NCI-H774 (cell line): ENCODE measurements at places on chromosomes 3 and 15.

- DNase-seq, result peak; percentile 32
Observed at GRCh38 chr3:183117056-183117455, 17.8 kb upstream of the MCCC1 start.

GRCh38 chr15:65579762-65580161, 31.2 kb downstream of the INTS14 start:
- DNase-seq, result no peak

- peak; percentile 50 for DNase-seq
Observed at GRCh38 chr3:25663869-25664811, 567 bp downstream of the TOP2B start.

GRCh38 chr3:105765308-105765639, 103.5 kb downstream of the CBLB start:
- no peak for DNase-seq

DNA sequence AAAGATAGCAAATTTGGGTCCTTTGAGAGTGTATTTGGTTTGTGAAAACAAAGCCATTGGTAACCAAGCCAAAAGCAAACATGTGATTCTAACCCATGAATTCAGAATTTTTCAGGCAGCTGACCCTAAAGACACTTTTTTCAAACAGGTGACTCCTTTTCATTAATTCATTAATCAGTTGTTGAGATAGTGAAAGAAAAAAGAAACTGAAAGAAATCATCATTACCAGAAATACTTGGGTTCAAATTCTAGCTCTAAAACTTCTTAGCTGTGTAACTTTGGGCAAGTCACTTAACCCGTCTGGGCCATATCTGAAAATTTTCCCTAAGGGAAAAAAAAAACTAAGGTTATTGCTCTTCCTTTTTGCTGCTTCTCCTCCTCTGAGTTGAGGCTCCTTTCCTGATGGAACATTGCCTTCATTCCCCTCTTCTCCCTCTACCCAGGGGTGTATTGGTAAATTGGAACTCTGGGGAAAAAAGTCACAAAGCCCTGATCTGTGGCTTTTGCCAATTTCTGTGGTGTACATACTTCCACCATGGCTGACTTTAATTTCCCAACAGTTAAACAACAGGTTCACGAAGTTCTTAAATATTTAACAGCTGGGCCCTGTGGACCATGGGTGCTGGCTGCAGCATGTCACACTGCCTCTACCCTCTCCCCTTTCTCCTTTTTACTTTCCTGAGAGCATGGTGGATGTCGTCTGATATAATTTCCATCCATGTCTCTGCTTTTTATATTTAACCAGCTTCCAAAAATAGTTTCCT, 120.3 kb downstream of the ASB7 start:
- DNase-seq, result no peak
